ENCODE measurements at places on chromosomes 12 and 14.
A peak's percentile ranks its signal among the peaks of the same experiment; 100 is the strongest.

DNA sequence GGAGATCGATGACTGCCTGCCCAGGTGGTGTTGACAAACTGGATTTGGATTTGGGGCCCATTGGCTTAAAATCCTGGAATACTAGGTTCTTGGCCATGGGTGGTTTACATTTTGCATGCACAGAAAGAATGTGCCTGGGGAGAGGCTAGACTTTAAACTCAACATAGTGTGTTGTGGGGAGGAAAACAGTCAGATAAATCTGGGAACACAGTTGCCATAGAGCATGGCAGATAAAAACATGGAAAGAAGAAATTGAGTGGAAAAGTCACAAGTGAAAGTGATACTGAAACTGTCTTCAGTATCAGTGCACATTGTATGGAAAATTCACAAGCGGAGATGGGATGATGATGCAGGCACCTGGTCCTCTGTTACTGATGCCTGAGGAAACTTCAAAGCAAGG lies 95.2 kb downstream of the SSPN start:
- no peak for DNase-seq

GRCh38 chr12:106791531-106791930 lies 17.0 kb downstream of the RIC8B start:
- no peak for DNase-seq

GRCh38 chr14:96187216-96188031 lies 17.2 kb upstream of the BDKRB2 start:
- DNase-seq: no peak

- no peak for DNase-seq
Observed at GRCh38 chr12:31714406-31715271, 14.2 kb downstream of the AMN1 start.

- peak; percentile 71 for DNase-seq
Observed at GRCh38 chr12:51424662-51425539, at the start of gene SLC4A8. SLC4A8 (plus strand) TSS chr12:51424831; CDS start chr12:51424988, 157 bp downstream.

DNA sequence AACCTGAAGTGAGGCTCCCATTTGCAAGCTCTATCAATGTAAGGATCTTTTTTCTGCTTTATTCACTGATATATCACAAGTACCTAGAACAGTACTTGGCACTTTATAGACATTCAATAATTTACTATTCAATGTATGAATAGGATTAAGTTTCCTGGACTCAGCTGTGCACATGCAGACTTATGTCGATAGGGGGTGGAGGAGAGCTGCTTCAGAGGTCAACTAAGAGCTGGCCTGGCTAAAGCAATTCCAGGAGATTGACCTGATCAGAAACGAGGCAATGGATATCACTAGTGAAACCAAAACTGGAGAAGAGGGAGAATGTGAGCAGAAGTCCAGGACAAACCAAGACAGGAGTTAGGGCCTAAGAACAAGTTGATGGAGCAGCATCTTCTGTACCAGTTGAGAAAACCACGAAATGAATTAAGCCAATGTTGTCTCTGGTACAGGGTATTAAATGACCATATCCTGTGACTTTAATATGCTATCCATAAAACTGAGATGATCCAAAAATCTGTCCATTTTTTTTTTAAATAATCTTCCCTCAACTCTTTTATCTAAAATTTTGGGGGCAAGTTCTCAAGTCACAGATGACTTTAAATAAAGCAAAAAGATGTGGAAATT lies 169.2 kb downstream of the PIK3C2G start:
- no peak for DNase-seq

DNA sequence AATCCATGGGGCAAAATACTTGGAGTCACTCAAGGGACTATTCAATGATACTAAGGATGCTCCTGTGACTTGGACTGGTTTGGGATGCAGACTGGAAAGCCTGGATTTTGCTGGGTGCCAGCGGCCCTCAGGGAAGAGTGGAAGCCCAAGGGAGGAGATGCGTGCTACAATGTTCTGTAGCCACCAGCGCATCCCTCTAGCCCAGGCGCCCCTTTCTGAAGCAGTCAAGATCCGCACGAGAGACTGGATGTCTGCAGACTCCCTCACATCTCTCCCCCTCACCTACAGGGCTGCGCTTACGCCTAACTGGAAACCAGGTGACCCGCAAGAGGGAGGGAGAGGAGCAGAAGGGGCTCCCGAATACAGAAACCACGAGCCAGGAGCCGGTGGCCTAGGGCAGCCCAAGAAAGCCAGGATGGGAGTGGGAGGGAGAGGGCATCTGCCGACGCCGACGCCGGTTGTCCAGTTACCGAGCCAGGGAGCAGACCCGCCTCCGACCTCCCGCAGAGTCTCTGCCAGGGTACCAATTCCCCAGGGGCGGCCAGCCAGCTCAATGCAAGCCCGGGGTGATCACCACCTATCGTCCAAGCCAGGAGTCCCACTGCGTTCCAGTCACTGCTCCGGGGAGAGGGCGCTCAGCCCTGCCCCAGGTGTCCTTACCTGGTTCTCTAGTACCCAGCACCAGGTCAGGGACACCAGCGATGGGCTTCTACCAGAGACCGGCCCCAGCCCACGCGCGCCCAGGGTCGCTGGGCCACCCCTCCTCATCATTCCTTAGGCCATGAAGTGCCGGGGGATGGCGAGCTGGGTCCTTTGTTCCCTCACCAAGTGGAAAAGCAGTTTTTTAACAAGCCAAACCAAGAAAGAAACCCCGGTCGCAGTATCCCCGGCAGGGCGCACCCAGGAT lies 1.2 kb downstream of the NTN4 start:
- DNase-seq: no peak

DNA sequence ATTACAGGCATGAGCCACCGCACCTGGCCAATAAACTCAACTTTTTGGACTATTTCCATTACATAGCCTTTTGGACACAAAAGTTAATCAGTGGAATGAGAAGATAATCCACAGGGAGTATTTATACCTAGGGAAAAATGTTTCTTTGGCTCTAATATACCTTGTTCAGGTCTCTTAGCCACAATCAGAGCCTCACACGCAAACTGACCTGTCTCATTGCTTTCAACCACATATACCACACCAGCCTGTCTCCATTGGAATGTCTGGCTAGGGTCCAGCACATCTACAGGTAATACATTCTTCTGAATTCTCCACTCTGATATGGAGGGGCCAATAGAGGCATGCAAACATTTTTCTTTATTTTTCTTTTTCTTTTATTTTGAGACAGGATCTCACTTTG lies 3.8 kb upstream of the RBMS2 start:
- DNase-seq: no peak

DNA sequence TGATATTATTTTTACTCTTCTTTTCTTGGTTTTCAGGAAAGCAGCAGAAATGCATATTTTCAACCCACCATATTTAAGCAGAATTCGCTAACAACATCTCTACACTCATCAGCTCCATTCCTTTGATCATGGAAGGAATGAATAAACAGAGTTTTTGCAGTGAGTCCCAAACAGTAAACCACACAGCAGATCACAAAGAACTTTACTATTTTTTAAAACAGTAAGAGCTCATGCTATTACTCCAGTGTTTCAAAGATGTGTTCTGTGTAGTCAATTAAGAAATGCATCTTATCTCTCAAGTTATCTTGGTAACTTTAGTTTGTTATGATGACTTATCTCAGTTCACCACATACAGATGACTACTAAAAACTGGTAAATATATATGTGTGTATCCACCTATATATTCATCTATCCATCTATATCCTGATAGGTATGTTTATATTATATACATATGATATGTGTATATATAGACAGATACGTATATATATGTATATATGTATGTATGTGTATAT lies 843.5 kb downstream of the BCL11B start:
- DNase-seq: no peak
